ENCODE measurements at places on chromosomes 3 and 15.

DNA sequence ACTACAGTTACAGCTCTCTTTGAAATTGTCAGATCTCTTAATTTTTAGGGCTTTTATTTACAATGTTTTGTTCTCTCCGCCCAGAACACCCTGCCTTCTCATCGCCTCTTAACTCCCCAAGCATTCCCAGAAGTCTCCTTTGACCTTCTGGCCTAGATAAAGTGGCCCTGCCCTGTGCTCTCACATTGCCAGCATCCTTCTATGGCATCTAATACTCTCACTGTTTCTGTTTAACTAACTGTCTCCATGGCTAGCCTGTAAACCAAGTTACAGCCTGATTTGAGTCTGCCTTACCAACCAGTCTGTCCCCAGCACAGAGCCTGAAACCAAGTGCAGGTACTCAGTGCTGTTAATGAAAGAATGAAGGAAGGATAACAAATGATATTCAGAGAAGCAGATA lies 19.9 kb downstream of the COL8A1 start:
- DNase-seq, result no peak

GRCh38 chr3:81936817-81937216 lies 175.4 kb upstream of the GBE1 start:
- peak; percentile 3 for DNase-seq

GRCh38 chr15:87527875-87528274 lies 728.7 kb downstream of the NTRK3 start:
- no peak for DNase-seq

GRCh38 chr3:128748557-128748956 lies 22.6 kb downstream of the RAB7A start:
- no peak for DNase-seq

- no peak for DNase-seq
Measured at GRCh38 chr3:131907796-131908195, 127.0 kb downstream of the CPNE4 start.

DNA sequence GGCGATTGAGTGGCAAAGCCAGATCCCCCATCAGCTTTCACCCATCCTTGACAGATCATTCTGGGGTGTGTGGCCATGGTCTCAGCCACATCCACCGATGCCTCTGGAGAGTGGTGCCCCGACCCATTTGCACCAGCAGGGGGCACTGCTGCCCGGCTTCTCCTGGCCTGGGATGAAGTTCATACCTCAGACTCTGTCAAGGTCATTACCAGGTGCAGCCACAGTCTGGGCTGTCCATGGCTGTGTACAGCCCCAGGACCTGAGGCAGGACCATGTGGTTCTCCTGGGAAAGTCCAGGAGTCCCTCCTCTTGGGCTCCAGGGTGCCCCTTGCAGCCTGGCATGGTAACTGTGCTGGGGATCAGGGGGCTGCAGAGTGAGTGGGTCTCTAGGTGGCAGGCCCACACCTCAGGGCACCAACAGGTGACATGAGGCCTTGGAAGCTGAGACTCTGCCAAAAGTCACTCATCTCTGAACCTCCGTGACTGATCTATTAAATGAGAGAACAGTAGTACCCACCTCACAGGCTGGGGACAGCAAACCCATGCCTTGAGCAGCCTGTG lies 67.2 kb downstream of the CACNA2D2 start:
- DNase-seq, result no peak

DNA sequence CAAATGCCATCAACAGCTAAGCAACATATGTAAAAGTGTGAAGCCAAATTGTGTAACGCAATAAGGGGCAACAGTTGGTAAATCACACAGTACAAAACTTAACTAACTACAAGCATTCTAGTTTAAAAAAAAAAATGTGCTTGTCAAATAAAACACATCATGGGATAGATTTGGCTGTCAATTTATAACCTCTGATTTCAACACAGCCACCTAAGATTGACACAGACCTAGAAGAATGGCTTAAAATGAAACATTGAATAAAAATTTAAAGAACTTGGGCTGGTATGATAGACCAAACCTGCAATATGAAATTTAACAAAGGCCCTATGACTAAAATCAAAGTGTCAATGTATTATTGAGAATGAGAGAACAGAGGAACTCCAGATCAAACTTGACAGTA lies 148.4 kb downstream of the NR1I2 start:
- no peak for DNase-seq

DNA sequence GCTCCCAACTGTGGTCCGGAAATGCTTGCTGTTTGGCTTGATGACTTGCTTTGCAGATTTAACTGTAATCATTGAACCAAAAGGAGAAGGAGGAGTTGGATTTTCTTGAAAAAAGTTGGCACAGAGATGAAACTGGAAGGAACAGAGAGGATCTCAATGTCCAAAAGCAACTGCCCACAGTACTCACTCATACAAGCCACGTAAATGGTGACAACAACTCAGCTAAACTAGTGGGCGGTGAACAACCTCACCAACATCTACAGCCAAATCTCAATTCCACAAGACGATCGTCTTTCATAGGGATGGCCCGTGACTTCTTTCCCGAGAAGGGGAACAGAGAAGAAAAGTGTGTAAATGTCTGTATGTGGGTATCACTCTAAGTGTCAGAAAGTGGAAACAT lies 48.1 kb downstream of the MYO5C start:
- DNase-seq, result no peak

- no peak for DNase-seq
Measured at GRCh38 chr15:100108846-100109245, 232.9 kb downstream of the ADAMTS17 start.

- no peak for DNase-seq
Measured at GRCh38 chr3:162117961-162118360, 621.4 kb downstream of the OTOL1 start.

- no peak for DNase-seq
Measured at GRCh38 chr15:45386420-45386819, 8.1 kb upstream of the GATM start.

DNA sequence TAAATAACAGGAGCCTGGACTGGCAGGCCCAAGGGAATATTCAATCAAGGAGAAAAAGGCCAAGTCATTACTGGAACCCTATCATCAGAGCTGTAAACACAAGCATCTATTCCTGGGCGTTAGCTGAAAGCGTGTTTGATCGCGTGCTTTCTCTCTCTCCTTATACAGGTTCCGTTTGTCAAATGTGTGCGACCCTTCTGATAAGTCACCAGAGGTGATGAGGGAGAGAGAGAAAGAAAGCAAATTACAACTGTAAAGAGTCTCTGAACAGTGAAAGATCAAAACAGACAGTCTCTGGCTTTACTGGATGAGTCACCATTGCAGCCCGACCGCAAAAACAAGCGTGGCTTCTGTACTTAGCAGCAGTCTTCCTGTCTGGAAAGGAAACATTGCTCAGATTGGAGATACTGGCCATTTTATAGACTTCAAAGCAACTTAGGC lies 39.5 kb upstream of the TPRG1 start:
- DNase-seq, result no peak

- DNase-seq, result no peak
Measured at GRCh38 chr15:66482539-66482938, 15.0 kb downstream of the SNAPC5 start.

DNA sequence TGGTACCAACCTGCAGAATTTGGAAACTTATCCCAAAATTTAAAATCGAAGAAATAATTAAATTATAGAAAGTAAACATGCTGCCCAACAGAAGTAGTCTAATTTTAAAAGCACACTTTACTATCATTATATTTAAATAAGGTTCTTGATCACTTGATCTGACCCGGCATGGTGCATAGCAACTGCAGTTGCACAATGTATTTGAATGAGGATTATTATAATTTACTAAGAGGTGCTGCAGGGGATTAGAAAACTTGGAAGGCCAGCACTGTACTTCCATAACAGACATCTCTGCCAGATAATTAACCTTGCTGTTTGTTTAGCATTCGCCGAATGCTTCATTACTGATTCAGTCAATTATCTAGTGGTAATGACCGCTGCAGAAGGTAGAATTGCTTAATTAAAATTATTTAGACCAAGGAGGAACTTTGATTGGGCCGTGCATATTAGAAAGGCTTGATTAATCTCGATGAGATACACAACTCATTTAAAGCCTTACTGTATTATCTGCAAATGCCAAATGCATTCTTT lies 971.6 kb downstream of the ZPLD1 start:
- DNase-seq, result no peak

- no peak for DNase-seq
Measured at GRCh38 chr3:106809041-106809440, 568.2 kb upstream of the CCDC54 start.

GRCh38 chr15:38672814-38673670 lies 108.4 kb upstream of the RASGRP1 start:
- no peak for DNase-seq

DNA sequence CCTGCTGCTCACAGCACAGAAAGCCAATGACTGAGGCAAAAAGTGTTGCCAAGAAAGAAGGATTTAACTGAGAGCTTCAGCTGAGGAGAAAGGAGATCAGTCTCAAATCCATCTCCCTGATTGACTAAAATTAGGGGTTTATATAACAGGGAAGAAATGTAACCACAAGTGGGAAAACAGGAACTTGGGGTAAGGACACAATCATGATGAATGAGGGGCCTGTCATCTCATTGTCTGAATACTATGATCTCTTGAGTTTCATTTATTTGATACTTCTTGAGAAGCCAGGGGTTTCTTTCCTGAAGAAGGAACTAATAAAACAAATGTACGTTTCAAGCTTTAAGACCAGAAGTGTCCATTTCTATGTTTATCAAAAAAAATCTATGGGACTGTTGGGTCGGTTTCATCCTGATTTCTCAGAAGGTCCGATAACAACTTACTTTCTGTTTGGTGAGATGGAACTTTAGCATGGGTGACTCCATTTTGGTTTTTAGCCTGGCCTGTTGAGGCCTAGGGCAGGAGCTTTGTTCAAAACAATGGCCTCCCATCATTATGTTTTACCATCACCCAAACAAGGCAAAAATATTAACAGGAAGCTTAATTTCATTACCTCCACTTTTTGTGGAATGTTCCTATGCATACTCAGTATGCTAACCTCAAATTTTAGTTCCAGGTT lies 76.6 kb upstream of the PIAS1 start:
- DNase-seq, result no peak

DNA sequence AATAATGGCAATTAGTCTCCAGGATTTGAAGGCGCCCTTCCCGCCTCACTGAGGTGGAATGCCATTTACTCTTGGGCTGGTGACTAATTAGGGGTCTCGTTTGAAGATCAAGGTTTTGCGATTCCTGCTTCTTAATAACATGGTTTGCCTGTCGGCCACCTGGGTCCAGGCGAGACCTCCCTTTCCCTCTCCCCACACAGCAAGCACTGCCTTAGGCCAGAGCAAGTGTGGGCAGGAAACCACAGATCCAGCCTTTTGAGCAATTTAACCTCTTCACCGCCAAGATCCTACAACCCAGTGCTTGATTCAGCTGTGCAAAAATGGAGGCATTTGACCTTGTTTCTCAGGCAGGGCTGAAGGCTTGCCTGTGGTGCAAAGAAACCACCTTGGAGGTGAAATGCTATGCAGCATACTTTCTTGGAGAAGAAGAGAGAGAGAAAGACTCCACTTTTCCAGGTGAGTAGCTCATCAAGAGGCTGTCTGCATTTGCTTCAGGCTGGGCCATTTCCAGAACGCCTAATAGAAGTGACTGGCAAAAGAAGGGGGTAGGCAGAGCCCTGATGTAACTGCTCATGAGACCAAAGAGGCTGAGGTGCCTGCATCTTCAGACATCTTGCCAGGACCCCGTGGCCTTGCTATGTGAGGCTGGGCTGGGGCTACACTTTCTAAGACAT lies 34.1 kb upstream of the WNT5A start:
- DNase-seq, result no peak

GRCh38 chr3:30518872-30519271 lies 87.5 kb upstream of the TGFBR2 start:
- DNase-seq, result no peak
